ENCODE measurements at places on chromosomes 12 and 14.

GRCh38 chr14:32022938-32023466 lies 54.1 kb upstream of the ARHGAP5 start:
- DNase-seq: no peak

- no peak for DNase-seq
Observed at GRCh38 chr12:4434301-4434700, 11.3 kb downstream of the FGF6 start.

DNA sequence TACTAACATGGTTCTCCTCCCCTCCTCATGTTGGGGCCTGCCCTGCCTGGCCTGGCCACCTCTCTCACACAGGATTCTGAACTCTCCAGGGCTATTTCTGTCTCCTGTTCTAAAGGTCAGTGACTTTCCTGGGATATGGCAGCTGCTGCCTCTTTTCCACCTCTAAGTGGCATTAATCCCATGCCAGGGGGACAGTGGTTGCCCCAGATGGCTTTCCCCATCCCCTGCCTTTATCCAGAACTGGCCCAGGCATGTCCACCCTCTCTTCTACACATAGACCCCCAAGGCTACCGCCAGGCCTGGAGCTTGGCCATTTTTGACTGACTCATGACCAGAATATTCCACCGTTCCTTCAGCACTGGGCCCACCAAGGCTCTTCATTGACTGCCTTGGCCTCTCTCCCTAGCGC lies 90.4 kb downstream of the IRF2BPL start:
- no peak for DNase-seq

DNA sequence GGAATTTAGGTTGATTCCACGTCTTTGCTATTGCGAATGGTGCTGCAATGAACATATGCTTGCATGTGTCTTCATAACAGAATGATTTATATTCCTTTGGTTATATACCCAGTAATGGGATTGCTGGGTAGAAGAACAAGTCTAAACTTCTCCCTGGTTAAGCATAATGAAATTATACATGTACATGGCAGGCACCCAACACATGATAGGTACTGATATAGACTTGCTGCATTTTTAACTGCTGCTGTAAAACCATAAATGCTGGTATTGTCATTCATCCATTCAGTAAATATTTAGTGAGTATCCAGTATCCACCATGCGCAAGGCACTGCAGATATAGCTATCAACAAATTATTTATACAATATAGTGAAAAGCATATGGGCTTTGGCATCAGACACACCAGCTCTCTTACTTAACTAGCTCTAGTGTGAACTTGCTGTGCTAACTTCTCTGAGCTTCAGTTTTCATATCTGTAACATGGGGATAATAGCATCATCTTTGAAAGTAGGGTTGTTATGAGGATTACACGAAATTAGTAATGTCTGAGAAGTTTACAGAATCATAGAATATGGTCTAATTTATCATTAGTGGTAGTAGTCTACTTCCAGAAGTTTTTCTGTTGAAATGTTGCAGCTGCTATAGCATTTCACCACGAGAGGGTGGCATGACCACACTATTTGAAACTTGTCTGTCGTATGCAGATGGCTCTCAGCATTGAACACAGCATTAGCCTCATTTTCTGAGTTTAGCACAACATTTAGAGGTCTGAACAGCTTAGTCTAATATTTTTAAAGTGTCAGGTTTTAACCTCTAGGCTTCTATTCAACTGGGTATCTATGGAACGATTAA lies 32.0 kb upstream of the SEL1L start:
- DNase-seq: no peak

GRCh38 chr14:90440021-90440451 lies 43.2 kb downstream of the CALM1 start:
- DNase-seq: no peak

- DNase-seq: no peak
Observed at GRCh38 chr12:121512561-121512960, 68.3 kb downstream of the KDM2B start.

- no peak for DNase-seq
Observed at GRCh38 chr12:88600272-88600671, 20.0 kb upstream of the KITLG start.

DNA sequence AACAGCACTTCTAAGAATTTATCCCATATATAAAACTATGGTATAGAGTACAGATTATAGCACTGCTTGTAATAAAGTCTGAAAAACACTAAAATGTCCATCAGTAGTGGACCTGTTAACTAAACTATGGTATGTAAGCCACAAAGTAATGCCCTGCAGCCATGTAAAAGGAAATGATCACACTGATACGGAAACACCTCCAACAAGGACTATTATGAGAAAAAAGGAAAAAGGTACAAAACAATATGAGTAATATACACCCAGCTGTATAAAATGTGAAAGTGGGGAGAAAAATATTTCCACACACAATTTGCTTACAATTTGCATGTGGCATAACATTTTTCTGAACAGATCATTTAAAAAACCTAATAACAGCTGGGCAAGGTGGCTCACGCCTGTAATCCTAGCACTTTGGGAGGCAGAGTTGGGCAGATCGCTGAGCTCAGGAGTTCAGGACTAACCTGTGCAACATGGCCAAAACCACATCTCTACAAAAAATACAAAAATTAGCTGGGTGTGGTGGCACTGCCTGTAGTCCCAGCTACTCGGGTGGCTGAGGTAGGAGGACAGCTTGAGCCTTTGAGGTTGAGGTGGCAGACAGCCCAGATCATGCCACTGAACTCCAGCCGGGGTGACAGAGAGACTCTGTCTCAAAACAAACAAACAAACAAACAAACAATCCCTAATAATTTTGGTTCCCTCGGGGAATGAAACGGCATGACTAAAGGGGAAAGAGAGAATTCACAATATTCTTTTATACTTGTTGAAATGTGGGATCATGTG lies 250.5 kb downstream of the MED13L start:
- no peak for DNase-seq

DNA sequence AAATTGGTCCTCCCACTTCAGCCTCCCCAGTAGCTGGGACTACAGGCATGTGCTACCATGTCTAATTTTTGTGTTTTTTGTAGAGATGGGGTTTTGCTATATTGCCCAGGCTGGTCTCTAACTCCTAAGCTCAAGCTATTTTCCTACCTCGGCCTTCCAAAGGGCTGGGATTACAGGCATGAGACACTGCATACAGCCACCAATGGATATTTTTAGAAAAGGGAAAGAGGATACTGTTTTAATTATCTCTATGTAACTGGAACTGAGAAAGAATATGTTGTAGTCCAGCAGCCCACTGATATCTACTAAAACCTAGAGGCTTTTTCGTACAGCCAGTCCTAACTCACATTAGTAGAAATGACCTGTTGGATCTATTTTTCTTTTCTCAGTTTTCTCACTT lies 6.2 kb downstream of the TMPRSS12 start:
- no peak for DNase-seq

- no peak for DNase-seq
Observed at GRCh38 chr14:38212111-38212510, 4.4 kb downstream of the SSTR1 start.

Data from smooth muscle cell of the brain vasculature (primary cell).